ENCODE measurements at places on chromosomes 7 and 10. TPM values are rescaled to one million over a fixed set of nuclear protein-coding genes. Genes with fewer than 3 reads are reported as not detected.

TBX20 gene
- 0.09 TPM for total RNA-seq

FANK1 gene
- 2.5 TPM for total RNA-seq

COL26A1 gene
- 3.0 TPM for total RNA-seq

AOAH gene
- 23.5 TPM for total RNA-seq

TRIM73 gene
- 1.3 TPM for total RNA-seq

- no peak for DNase-seq
These were observed 14.8 kb downstream of the OGDH start for GRCh38 chr7:44621034-44621749.

DNA sequence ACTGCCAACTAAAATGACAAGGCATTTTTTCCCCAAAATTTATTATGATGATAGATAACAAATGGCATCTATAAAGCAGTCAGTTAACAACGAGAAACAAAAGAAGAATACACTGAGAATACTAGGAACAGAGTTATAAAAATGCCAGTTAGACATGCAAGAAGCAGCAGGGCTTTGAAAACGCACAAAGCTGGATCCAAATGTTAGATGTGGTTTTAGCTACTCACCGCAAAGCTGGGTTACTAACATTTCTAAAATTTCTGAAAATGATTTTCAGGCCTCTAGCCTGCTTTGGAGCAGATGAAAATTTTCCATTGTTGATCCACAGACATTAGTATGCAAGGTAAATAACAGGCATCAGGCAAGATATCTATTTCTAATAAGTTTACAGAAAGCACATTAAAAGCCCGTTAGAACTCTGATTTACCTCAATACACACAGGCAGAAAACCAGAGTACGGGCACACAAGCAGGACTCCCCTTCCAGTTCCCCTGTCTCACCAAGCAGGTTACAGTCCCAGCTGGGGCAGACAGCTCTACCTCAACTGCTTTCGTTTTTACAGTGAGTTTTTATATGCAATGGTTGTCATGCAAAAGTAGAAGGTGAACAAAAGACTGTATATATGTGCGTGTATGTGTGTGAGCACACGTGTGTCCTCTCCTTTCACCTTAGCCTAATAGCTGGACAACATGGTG lies 37.9 kb downstream of the GLI3 start:
- DNase-seq: peak; percentile 4

DNA sequence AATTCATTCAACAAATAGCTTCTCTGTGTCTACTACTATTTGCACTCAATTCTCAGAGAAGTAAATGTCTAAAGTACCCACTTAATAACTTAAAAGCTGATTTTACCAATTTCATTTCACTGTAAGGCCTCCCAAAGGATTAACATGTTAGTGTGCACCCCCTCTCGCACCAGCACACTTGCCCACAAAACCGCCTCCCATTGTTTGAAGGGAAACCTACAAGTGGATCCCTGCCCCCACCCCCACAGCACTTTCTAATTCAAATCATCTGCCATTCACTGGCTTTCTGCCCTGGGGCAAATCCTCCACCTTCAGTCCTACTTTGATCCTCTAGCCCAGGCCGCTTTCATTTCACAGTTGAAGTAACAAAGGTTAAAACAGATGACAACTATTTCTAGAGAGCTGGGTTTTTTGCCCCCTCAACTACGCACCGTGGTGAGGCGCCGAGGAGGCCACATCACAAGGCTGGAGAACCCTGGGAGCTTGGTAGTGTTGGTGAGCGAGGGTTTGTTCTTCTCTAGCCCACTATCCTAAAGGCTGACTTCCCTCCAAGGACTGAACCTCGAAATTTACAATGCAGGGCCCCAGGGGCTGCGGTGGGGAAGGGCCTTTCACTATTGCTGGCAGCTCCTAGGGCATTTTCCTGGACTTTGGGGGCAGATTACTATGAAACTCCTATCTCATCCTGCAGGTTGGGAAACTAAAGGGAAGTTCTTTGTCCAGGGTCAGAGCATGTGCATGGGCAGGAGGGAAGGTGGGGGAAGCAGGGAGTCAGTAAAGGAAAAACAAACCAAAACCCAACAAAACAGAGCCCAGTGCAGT lies 517.4 kb upstream of the ZMIZ1 start:
- DNase-seq: no peak

DNA sequence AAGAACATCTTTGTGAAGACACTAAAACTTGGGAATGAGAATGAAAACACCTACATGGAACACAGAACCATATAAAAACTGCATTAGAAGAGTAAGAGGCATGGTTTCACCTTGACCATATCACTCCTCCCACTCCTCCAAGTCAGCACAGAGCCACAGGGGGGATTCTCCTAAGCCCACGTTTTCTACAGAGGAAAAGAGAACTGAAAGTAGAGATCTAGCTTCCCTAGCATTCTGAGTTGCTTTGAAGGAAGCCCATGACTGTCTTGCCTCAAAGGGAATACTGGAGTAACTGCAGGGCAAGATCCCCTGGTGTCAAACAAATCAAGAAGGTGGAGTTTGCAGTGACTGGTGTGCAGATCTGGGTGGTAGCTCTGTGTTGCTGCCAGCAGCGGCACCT lies 43.9 kb downstream of the HBP1 start:
- no peak for DNase-seq

GRCh38 chr10:51214207-51215196 lies 140.2 kb downstream of the PRKG1 start:
- DNase-seq: no peak

DNA sequence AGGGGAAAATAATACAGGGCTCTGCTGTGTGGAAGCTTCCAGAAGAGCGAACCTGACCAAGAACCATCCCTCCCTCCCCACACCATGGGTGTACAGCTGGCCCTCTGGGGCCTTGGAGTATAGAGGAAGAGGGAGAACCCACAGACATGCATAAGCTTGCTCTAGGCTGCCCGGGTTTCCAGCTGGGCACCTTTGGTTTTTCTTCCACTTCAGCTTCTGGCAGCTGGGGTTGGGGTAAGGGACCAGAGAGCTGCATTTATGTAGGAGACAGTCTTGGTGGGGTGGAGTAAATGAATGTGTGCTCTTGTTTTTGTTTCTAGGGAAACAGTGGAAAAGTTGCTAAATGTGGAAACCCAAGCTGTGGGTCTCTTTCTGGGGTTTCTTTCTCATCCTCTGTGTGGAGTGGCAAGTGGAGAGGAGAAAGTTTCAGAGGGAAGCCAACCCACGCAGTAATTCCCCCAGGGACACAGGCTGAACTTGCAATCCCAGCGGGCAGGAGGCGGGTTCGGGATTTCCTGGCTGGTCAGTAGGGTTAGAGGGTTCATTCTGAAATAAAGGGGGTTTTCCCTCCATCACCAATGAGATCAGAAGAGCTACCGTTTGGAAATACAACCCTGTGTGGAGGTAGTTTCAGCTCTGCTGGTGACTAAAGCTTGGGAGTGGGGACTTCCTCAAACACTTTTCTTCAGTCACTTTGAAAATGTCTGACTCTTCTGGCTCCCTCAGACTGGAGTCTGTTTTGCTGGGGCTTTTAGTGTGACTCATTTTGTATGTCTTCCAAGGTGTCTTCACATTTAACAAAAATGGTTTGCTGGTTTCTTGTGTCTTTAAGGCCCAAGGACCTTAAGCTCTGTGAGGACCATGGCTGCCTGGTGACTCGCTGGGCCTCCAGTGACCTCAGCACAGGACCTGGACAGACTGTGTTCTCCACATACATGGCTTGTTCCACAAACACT lies 22.2 kb upstream of the SRGN start:
- DNase-seq: peak; percentile 40

- no peak for DNase-seq
These were observed 983 bp downstream of the FZD8 start for GRCh38 chr10:35640951-35641675.

DNA sequence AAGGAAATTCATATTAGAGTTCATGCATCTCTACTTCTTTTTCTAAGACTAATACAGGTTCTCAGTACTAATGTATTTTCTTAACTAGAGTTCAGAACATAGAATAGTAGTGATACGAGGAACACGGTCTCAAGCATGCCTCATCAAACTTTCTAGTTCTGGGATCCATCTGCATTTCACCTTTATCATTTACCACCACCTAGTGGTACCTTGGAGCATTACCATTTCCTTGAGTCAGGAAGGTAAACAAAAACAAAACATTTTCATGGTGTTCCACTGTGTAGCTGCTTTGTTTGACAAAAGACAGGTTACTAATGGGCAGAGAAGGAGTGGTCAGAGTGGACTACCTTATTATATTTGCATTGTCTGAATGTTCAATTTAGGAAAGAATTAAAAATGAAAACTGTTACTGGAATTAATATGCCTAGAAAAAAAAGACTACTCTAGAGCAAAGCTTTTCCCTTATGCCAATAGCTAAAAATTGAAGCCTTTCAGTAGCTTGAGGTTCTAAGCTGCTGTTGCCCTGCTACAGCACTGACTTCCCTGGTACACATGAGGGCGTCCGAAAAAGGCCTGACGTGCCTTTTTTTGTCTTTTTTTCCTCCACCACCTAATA lies 44.5 kb downstream of the STARD3NL start:
- DNase-seq: peak; percentile 24

GRCh38 chr7:64555046-64555445 lies 7.8 kb downstream of the ZNF680 start:
- DNase-seq: no peak

DNA sequence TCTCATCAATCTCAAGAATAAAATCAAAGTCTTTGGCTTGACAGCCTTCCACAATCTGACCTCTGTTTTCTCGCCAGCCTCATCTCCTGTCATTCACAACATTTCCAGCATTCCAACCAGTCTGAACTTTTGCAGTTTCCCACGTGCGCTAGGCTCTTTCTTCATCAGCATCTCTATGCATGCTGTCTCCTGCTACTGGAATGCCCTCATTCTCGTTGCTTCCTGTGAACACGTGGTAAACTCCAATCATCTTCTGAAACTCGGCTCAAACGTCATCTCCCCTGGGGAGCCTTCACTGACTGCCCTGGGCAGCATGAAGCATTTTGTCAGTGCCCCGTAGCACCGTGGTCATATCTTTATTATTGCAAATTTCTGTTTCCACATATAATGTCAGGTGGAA lies 12.2 kb upstream of the RSBN1L start:
- DNase-seq: no peak

DNA sequence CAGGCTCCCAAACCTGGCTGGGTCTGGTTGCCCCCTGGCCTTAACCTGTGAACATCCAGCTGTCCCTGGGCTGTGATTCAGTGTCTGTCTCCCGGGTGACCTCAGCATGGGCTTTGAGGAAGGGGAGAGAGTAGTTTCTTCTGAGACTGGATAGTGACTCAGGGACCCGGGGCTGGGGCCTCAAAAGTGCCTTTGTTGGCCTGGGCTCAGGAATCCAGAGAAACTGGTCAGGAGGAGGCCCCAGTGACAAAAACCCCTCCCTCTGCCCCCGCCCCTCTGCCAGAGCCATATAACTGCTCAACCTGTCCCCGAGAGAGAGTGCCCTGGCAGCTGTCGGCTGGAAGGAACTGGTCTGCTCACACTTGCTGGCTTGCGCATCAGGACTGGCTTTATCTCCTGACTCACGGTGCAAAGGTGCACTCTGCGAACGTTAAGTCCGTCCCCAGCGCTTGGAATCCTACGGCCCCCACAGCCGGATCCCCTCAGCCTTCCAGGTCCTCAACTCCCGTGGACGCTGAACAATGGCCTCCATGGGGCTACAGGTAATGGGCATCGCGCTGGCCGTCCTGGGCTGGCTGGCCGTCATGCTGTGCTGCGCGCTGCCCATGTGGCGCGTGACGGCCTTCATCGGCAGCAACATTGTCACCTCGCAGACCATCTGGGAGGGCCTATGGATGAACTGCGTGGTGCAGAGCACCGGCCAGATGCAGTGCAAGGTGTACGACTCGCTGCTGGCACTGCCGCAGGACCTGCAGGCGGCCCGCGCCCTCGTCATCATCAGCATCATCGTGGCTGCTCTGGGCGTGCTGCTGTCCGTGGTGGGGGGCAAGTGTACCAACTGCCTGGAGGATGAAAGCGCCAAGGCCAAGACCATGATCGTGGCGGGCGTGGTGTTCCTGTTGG lies at the start of gene CLDN4:
TSS of gene CLDN4 (plus strand) at position 316 of the 903 bp plus-strand sequence. CDS start at position 522, 206 bp downstream.
- DNase-seq: no peak

DNA sequence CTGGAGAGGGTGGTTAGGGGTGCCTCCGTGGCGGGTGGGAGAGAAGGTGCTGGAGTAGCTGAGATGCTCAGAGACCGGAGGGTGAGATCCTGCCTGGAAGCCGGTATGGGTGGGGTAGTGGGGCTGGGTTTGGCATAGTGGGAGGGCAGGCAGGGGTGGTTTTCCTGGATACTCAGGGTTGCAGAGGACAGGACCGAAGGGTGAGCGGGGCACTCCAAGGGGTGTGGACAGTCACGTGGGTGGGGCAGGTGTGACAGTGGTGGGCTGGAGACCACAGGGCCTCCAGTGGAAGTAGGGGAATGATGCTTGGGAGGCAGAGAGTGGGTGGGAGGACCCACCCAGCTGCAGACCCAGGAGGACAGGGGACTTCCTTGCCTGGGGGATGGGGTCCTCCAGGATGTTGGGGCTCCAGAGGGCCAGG lies 1.9 kb downstream of the SCART1 start:
- no peak for DNase-seq

- no peak for DNase-seq
These were observed 475.3 kb upstream of the C7orf33 start for GRCh38 chr7:148115308-148115707.

DNA sequence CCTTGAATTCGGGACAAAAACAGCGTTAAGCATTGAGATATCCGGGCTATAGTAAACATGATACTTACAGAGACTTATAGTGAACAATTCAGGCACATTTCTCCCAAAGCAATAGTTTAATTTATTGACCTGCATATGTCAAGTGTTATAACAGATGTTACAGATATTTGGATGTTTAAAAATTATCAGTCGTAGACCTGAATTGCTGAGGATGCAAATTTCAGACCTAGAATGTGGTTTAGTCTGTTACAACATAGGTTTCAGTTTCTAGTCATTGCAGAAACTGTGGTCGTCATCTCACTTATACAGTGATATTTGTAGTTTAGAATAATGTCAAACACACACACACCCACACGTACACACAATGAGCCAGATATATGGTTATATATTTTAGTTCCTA lies 85.2 kb downstream of the VTI1A start:
- DNase-seq: peak; percentile 11

DNA sequence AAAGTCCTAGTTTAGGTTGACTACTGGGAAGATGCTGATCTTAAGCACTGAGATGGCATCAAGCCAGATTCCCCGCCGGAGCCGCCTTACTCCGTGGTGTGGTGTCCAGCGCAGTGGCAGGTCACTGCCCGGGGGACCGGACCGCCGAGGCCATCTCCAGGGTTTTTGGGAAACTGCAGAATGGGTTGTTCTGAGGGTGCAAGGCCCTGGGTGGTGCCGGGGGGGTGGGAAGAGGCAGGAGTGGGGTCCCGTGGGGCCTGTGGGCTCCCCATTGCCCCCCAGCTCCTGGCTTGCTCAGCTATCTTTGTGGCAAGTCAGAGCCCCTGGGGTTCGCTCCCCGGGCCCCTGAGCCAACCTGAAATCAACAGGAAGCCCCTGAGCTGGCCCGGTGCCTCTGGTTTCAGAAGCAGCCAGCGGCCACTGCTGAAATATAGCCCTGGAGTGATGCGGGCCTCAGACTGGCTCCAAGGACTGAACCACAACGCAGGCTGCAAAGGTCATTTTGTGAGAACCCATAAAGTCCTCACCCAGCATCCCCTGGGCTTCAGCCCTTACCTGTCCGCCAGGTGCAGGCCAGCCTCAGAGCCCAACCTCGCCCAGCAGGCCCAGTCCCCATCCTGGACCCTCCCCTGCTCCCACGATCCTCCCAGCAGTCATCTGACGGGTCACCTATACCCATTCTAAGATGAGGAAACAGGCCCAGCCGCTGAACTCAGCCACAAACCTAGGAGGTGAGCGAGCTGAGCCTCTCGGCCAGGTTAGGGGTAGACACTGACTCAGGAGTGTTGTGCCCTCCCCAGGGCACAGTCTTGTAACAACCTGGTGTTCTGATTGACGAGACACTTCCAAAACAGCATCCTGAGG lies 102.7 kb downstream of the PDGFA start:
- DNase-seq: no peak

GRCh38 chr7:44969049-44969700 lies 9.6 kb downstream of the MYO1G start:
- no peak for DNase-seq

GRCh38 chr10:111080224-111080623 lies 3.4 kb downstream of the ADRA2A start:
- DNase-seq: no peak
